Cerebellar nuclear complex (tissue), 1 donor: ENCODE measurements at places on chromosomes 7 and 10.

- no peak for DNase-seq
Measured at GRCh38 chr7:95871075-95871848, 98.9 kb downstream of the DYNC1I1 start.

DNA sequence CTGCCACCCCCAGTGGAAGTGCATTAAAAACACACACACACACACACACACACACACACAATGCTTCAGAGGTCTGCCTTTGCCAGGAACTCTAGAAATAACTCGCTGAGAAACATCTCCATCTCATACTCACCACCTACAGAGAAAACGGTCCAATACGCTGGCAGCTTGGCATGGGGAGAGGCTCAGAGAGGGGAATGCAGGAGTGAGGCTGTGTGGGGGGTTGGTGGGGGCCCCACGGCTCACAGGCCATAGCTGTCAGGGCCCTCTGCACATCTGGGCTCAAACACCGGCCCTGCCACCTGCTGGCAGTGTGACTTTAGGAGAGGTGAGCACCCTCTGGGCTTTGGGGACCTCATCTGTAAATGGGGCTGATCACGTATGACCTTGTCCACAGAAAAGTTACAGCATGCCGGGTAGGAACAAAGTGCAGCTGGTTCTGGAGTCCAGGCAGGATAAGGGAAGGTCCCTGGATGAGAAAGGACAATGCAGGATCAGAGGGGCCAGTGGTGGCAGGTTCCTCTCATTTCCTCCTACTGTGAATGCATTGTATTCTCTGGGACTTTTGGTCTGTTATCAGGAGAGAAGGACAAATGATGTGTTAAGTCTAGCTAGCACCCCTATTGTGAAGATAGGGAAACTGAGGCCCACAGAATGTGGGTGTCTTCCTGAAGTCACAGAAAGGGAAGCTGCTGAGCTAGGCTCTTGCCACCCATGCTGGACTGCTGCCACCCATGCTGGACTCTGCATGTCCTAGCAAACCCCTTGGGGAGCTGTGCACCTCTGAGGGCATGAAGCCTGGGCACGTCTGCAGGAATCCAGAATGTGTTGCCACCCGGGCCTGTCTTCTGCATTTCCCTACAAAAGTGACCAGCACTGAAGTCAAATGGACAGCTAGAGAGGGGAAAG is 404.6 kb downstream of the RPS24 start:
- DNase-seq: no peak

- no peak for DNase-seq
Measured at GRCh38 chr7:30697719-30698460, 15.6 kb upstream of the CRHR2 start.

GRCh38 chr7:57203161-57203791 is 71.0 kb upstream of the ZNF479 start:
- DNase-seq: no peak

- no peak for DNase-seq
Measured at GRCh38 chr7:15753887-15754579, 67.5 kb upstream of the MEOX2 start.

DNA sequence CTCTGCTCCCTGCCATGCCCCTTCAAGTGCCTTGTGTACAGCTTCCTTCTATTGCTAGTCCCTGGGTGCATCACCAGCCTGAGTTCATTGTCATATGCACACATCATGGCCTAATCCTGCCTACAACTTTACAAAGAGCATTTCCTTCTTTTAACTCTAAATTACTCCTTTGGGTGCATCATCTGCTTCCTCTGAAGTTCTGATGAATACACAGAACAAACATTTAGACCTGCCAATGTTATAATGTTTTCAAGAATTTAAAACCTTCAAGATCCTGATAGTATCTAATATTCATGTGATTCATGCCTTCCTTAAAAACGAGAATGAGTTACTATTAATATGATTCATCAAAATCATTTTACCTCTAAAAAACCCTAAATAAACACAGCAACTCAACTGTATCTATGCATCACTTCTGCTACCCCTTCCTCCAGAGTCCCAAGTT is 357.1 kb downstream of the MAGI2 start:
- no peak for DNase-seq

GRCh38 chr10:131947631-131948347 is 33.9 kb downstream of the BNIP3 start:
- no peak for DNase-seq

GRCh38 chr10:86197166-86197790 is 169.3 kb downstream of the GRID1 start:
- no peak for DNase-seq

GRCh38 chr7:33530664-33531063 is 374.7 kb upstream of the BMPER start:
- no peak for DNase-seq

GRCh38 chr7:144063710-144064109 is 5.9 kb upstream of the OR2A25 start:
- no peak for DNase-seq

- no peak for DNase-seq
Measured at GRCh38 chr10:111836064-111836463, 347.5 kb downstream of the GPAM start.

DNA sequence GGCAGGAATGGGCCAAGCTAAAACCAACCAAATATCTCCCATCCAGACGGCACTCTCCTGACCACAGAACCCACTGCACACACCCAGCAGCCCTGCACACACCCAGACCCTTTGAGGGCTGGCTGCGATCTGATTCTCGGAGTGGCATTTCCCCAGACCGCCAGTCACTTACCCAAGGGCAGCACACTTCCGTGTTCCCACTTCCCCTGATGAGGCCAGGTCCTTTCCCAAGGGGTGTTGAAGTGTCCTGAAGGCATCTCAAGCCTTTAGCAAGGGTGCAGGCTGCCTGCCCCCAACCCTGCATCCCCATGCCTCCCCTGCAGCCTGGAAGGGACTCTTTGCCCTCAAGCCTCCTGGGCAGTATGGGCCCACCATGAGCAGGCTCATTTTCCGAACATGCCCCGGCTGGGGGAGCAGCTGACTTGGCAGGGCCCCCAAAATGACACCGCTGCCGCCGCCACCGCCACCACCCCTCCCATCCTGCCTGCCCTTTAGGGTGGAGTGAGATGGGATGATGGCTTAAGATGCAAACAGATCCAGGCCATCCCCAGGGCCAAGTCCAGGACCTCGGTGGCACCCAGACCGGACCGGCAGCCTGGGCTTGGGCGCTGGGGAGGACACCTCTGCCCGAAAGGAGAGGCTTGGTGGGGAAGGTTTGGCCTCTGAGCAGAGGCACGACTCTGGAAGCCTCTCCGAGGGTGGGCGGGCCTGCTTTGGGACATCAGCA is 159.8 kb downstream of the NRF1 start:
- no peak for DNase-seq

DNA sequence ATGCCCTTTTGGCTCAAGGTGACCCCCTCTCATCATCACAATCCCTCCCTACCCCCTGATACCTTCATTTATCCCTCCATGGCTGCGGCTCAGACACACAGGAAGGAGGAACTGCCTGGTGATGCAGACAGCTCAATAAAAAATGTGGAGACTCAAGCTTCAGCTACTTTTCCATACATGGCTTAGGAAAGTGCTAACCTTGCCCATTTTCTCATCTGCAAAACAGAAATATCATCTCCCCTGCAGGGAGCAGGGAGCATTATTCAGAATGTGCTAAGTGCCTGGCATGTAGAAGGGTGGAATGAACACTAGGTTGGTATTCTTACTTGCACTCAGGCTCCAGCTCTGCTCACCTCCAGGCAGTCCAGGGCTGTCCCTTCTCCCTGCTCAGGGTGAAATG is 23.8 kb downstream of the CXCL12 start:
- DNase-seq: no peak

DNA sequence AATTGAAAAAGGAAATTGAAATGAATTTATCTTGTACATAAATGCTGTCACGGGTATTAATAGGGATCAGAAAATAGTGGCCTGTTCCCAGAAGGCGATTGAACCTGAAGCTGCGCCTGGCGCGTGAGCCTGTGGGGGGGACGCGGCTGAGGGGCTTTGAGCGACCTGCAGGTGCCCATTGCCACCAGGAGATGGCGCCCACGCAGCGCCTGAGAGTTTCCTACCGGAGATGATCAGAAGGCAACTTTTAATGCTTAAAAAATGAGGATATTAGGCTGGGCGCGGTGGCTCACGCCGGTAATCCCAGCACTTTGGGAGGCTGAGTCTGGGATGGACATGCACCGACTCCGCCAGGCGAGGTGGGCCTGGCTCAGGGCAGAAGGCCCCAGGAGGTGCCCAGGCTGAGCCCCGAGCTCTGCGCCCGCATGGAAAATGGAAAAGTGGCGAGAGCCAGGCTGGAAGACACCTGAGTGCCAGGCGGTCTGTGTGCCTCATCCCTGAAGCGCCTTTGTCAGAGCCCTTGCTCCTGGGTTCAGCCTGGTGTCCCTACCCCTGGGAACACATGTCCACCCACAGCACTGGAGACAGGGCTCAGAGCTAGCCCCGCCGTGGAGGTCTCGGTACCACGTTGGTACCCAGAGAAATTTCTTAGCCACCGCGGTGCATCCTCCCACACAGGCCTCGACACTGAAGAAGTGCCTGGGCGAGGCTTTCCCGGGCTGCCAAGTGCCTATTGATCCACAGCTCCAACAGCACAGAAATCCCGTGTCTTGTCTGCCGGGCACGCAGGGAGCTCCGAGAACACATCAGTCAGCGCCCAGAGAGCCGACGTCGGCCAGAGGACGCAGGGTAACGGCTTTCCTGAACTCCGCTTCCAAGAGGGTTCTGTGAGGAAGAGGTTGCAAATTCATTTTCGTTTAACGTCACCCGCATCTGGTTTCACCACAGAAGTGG is 117.4 kb downstream of the INPP5A start:
- no peak for DNase-seq

GRCh38 chr10:818526-819220 is 112.8 kb downstream of the LARP4B start:
- DNase-seq: no peak

GRCh38 chr7:121872831-121873288 is at the start of gene PTPRZ1:
TSS of gene PTPRZ1 (plus strand) at chr7:121873161. CDS start at chr7:121873500, 339 bp downstream.
- DNase-seq: no peak

GRCh38 chr10:73650537-73651331 is 5.1 kb downstream of the SYNPO2L start:
- no peak for DNase-seq

- no peak for DNase-seq
Measured at GRCh38 chr10:93722550-93722949, 20.2 kb upstream of the FRA10AC1 start.

DNA sequence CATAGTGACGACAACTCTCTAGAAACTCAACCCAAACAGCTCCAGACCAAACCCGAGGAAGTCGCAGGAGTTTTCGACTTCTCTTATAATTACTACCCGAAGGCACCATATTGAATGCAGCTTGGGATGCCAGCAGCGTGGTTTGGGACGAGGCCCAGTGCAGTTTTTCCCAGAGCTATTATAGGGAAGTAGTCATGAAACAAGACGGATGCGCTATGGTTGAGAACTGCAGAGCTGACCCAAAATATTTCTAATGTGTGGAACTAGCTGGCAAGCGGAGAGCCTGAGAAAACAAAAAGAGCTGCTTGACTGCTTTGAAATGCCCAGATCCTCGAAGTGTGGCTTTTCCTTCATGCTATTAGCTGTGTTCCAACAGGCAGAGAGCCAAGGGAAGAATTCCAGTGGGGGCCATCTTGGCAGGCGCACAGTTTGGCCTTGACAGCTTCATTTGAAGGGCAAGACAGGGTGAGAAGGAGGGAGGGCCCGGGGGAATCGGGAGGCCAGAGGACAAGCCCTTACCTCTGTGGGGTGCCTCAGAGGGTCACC is 122.7 kb downstream of the CUL2 start:
- DNase-seq: no peak

GRCh38 chr7:31890198-31890597 is 180.0 kb downstream of the PDE1C start:
- DNase-seq: no peak

DNA sequence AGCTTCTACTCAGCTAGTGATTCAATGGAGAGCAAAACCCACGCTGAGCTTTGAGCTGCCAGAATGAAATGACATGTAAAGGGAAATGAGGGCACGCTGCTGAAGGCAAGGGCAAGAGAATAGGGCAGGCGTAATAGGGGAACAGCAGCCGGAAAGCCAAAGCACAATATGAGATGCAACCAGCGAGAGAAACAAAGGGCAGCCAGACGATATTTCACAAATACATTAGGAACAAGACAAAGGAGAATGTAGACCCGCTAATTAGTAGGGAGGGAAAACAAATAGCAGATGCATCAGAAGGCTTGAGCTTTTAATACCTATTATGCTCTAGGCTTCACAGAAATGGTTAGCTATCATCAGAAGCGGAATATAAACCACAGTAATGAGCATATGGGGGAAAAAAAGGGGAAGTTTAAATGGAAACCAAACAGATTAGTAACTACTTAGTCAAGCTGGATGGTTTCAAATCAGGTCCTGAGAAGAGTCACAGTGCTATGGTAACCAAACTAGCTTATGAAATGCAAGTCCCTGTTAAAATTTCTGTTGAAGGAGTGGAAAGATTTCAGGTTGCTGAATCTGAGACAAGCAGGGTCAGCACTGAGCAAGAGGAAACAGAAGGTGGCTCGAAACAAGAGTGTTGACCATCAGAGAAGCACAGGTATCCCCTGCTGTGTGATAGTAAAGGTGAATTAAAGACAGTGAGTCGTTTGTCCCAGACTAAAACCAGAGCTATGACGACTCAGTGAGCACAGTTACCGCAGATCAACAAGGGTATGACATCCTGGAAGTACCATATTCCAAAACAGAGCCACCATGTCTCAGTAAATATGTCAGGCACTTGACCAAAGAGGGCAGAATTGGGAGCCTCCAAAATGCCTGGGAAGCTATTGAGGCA is 496.9 kb upstream of the CELF2 start:
- DNase-seq: no peak

DNA sequence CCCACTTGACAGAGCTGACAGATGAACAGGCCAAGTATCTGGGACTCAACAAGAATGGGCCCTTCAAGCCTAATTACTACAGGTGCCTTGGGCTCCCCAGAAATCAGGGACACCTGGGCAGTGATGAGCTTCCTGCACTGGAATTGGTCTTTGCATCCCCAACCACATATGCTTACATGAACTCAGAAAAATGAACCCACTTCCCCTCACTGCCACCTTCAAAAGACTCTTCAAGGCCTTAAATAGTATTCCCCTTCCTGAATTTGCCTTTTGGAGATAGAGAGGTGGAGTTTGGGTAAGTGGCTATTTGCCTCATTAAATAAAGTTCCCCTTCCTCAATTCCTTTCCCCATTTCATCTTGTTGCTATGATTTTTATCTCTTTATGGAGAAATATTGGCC is 7.8 kb upstream of the STRIP2 start:
- no peak for DNase-seq
